Placental epithelial cell (primary cell): ENCODE measurements at places on chromosomes 2 and 18. TPM values are rescaled to one million over a fixed set of nuclear protein-coding genes. Genes with fewer than 3 reads are reported as not detected.

The AMER3 gene
- not detected in 2 replicates for total RNA-seq

The EFEMP1 gene
- 249 and 337 TPM in 2 replicates for total RNA-seq

The COLEC11 gene
- total RNA-seq = 0.39 TPM in 1 of 2 replicates, not detected in the other

The PARD3B gene
- 0.39 and 0.43 TPM in 2 replicates for total RNA-seq

The GBX2 gene
- total RNA-seq = not detected in 2 replicates

The METTL21A gene
- total RNA-seq = 6.7 and 11.6 TPM in 2 replicates

The LRRFIP1 gene
- total RNA-seq = 127 and 146 TPM in 2 replicates

The FER1L5 gene
- total RNA-seq = under 0.01 and 0.11 TPM in 2 replicates

The GKN2 gene
- not detected in 2 replicates for total RNA-seq

The KLHL29 gene
- 10.5 and 14.1 TPM in 2 replicates for total RNA-seq

The ALK gene
- under 0.01 TPM in 2 replicates for total RNA-seq

The ALLC gene
- not detected in 2 replicates for total RNA-seq

The PRKAG3 gene
- total RNA-seq = not detected in 2 replicates

The SLC40A1 gene
- 0.11 and 0.79 TPM in 2 replicates for total RNA-seq

The SEMA4F gene
- total RNA-seq = 4.3 and 5.1 TPM in 2 replicates

The ANTXR1 gene
- 21.9 and 22.8 TPM in 2 replicates for total RNA-seq

The MYO7B gene
- under 0.01 and 1.2 TPM in 2 replicates for total RNA-seq

The SLC16A14 gene
- 0.11 and 0.39 TPM in 2 replicates for total RNA-seq

The MC4R gene
- total RNA-seq = not detected in 2 replicates

The ANXA4 gene
- total RNA-seq = 75.8 and 113 TPM in 2 replicates

The DCDC2C gene
- not detected in 2 replicates for total RNA-seq

The SERPINB11 gene
- not detected in 2 replicates for total RNA-seq

The CNTNAP5 gene
- not detected in 2 replicates for total RNA-seq

The REG3A gene
- total RNA-seq = not detected in 2 replicates

The ADNP2 gene
- 19.2 and 30.0 TPM in 2 replicates for total RNA-seq

The CCDC141 gene
- total RNA-seq = not detected in 2 replicates

The C1QL2 gene
- total RNA-seq = not detected in 2 replicates

The SP110 gene
- 27.1 and 28.7 TPM in 2 replicates for total RNA-seq

The CPO gene
- total RNA-seq = not detected in 2 replicates

The KIF1A gene
- under 0.01 TPM in 1 of 2 replicates, not detected in the other for total RNA-seq

The NEB gene
- total RNA-seq = 0.54 and 2.7 TPM in 2 replicates

The IL1A gene
- total RNA-seq = under 0.01 and 0.54 TPM in 2 replicates

The C2orf81 gene
- total RNA-seq = 3.1 and 4.1 TPM in 2 replicates

The UGT1A6 gene
- total RNA-seq = 0.79 and 6.9 TPM in 2 replicates

The ADCY3 gene
- 25.8 and 34.2 TPM in 2 replicates for total RNA-seq

The TUBA3E gene
- 0.22 and 0.39 TPM in 2 replicates for total RNA-seq

The CNPPD1 gene
- 13.4 and 14.5 TPM in 2 replicates for total RNA-seq

The SKOR2 gene
- not detected in 2 replicates for total RNA-seq

The ARID5A gene
- 1.2 and 1.6 TPM in 2 replicates for total RNA-seq

The SLC38A11 gene
- total RNA-seq = 0.39 and 0.54 TPM in 2 replicates

The SGPP2 gene
- not detected in 2 replicates for total RNA-seq

The IGFBP5 gene
- 3.0 and 335 TPM in 2 replicates for total RNA-seq

The RTP5 gene
- total RNA-seq = not detected in 2 replicates

The ANKRD29 gene
- 0.11 and 0.39 TPM in 2 replicates for total RNA-seq

The HOXD8 gene
- total RNA-seq = not detected in 2 replicates

The SLC4A5 gene
- 1.2 and 1.6 TPM in 2 replicates for total RNA-seq

The GALR1 gene
- not detected in 2 replicates for total RNA-seq
